ENCODE measurements at places on chromosomes 4 and X.

DNA sequence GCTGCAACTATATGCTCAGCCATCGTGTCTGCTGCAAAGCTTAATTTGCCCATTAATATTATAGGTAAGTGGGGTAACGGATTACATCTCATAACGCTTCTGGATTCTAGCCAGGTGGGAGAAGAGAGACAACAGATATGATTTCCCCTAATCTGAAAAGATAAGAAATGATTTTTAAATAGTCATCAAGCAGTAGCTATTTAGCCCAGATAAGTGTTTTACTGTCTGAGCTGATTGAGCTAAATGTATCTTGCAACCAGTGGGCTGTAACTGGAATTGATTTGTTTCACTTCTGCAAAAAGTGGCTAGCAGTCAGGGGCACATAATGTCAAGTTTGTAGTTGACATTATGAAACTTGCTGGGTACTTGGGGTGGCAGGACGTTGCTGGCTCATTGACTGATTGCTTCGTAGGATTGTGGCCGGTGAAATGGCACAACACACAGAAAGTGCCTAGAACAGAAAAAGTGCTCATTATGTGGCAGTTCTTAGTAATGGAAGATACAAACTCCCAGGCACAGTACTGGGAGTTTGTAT is 18.5 kb downstream of the LAP3 start:
- no peak for DNase-seq

DNA sequence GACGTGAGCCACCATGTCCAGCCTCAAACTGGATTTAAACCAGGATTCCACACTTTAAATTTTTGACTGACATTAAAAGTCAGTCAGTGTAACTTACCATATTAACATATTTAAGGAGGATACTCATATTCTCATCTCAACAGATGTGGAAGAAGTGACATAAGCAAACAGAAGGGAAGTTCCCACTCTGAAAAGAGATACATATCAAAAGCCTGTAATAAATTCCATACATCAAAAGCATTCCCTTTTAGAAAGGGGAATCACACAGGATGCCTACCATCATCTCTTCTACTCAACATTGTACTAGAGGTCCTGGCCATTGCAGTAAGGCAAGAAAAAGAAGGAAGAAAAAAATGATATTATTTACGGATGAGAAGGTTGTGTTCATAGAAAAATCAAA is 618.2 kb upstream of the DIPK2B start:
- no peak for DNase-seq

GRCh38 chrX:16305187-16305586 is 137.9 kb downstream of the MAGEB17 start:
- no peak for DNase-seq

DNA sequence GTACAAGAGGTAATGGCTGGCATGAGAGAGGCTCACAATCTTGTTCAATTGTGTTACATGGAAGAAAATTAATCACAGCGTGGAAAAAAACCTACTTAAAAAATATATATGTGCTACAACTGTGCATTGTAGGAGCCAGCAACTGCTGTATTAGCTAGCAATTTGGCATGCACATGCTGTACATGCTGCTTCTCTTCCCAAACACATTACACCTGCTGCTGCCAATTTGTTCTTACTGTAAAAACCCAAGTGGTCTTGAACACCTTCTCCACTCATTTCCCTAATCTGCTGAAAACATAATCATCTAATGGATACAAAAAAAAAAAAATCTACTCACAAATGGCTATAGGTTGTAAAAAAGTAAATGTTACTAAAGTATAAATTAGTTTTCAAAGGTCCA is 264.2 kb downstream of the INPP4B start:
- DNase-seq = no peak

GRCh38 chr4:174041555-174042105 is 241.8 kb downstream of the FBXO8 start:
- DNase-seq = no peak

DNA sequence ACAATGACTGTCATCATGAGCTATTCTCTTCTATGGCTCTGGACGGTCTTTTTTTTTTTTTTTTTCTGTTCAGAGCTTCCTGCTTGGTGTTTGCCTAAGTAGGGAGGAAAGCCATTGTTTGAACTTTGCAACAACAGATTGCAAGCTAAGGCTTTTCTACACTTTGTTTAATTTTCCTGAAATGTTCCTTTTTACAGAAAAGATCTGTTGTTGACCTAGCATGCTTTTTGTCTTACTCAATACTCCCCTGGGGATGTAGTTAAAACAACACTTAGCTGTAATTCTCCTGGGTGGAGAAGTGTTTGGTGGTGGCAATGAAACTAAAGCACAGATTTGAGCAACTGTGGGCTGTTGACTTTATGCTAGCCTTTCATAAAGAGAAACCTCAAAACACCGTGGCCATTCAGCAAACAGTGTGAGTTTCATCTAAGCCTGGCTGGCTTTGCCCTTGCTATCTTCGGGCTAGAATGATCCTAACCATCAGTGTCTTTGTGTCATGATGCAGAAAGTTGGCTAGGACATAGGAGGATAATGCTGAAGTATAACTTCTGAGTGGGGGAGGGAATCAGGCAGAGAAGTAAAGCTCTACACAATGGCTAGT is 110.5 kb downstream of the ANXA3 start:
- peak; percentile 63 for DNase-seq

- DNase-seq = peak; percentile 53
Measured at GRCh38 chr4:102684610-102685052, 76.1 kb downstream of the MANBA start.

DNA sequence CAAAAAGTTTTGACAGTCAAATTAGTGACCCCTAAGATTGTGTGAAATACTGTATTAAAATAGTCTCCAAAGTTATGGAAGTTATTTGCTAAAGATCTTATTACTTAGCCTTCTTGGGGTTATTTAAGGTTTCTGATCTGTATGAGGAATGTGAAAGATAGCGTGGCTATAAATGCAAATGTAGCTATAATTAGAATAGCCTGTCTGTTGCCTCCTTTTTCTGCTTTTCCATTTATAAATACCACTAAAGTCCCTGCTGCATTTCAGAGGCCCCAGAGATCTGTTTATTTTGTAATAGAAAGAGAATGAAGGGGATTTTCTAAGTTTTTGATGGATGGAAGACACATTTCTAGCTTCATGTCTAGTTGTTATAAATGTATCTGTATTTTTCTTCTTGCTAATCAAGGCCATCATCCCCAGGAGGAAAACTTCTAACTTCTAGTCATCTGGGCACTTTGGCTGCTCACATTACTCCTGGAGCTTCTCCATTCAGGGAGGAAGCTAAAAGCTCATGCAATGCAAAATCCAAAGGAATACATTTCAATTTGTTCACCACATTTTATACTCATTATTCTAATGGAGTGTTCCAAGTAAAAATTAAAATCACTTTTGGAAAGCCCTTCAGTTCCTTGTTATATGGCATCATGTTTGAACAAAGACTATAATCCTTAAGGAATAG is 73.9 kb downstream of the INTS12 start:
- DNase-seq = no peak

DNA sequence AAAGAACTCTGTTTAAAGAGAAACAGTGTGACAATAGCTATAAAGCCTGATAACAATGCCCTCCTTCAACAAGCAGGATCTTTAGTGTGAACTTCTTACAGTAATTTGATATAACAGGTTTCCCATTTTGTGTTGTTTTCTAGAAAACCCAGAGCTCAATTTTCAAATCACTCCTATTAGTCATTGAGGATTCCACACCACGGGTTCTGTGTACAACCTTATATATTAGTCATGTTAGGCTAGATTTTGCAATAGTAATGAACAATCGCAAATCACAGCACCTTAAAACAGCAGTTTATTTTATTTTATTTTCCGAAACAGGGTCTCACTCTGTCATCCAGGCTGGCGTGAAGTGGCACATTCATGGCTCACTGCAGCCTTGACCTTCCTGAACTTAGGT is 1020.9 kb upstream of the INTU start:
- DNase-seq = no peak

DNA sequence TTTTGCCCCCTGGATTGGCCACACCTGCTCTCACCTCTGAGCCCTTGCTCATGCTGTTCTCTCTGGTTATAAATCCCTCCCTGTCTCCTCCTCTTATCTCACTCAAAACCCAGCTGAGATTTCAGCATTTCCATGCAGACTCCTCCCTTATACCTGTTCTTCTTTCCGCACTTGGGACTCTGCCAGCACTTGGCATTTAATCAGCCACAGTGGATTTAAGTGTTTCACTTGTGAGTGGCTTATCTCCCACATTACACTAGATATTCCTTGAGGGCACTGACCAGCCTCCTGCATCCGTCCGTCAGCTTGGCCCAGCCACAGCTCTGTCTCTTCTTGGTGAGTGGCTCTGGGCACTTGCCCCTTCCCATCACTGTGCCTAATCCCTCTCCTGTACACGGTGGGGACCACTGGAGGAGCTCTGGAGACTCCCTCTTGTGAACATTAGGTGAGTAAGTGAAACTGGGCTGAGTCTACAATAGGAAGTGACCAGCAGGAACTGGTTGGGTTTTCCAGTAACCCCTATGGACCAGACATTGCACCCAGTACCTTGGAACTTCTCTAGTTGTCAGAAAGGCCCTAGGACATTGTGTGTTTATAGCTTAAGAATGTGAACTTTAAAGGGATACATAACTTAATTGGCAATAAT is 19.9 kb downstream of the FGFBP1 start:
- no peak for DNase-seq

GRCh38 chrX:46543441-46543840 is 1.8 kb downstream of the ZNF674 start:
- no peak for DNase-seq

DNA sequence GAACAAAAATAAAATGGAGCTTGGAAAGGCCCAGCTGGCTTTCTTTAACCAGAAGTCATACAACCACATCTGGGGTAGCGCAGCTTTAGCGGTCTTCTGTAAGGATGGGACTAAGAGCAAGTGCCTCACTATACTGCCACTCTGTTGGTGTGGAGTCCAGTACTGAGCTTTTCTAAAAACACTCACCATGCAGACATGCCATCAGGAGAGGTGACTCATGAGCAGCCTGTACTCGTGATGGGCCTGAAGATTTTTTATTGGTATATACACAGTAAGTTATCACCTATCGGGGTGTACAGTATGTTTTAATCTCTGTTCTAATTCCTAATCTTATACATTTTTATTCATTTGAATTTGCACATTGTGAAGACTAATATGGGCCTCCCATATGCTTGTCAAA is 9.6 kb downstream of the PPP3CA start:
- no peak for DNase-seq

DNA sequence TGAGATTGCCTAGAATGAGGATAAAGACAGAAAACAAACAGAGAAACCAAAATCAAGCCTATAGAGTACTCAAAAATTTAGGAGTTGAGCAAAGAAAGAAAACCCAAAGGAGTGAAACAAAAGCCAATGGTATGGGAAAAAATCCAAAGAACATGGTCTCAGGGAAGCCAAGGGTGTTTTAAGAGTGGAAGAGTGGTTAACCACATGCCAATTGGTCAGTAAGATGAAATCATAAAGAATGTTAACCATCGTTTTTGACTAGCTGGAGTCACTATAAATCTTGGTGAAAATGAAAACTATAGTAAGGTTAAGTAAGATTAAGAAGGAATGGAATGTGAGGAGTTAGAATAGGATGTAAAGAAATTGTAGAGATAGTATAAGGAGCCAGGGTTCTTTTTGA is 64.7 kb upstream of the RPL34 start:
- no peak for DNase-seq

- DNase-seq = no peak
Measured at GRCh38 chr4:79584352-79584751, 176.3 kb upstream of the GK2 start.

- DNase-seq = peak; percentile 92
Measured at GRCh38 chr4:55183926-55184599, 58.7 kb upstream of the KDR start.

DNA sequence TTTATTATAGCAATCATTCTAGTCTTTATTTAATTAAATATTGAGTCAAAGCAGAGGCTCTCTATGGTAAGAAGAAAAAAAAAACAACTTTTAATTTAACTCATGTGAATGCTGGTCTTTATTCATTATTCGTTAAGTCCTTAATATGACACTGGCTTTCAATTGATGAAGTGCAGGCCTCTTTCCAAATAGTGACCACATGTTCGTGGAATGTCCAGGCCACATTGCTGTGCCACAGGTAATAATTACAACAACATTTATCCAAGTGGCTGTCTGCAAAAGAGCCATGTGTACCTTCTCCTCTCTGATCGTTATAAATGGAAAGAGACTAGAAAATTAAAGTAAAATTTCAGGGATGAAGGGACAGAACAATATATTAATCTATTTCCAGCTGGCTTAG is 220.1 kb upstream of the PABPC4L start:
- no peak for DNase-seq

DNA sequence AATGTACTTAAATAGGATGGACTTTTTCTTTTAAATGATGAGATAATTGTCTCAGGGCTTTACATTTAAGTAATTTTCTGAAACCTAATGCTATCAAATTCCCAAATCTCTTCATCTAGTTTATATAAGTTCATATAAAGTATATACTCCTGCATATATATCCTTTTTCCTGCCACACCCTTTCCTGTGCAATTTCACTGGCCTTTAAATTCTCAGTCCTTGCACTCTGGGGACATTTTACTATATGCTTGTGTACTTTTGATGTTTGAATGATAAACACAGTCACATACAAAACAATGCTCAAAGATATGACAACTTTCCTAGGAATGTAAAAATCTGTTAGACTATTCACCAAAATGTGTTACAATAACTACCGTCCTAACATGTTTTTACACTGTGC is 60.1 kb downstream of the NDST4 start:
- no peak for DNase-seq

- DNase-seq = no peak
Measured at GRCh38 chr4:109209647-109210046, 92.8 kb downstream of the COL25A1 start.

All from kidney capillary endothelial cell (primary cell).